ENCODE measurements at places on chromosomes 5 and 9.

GRCh38 chr9:8011974-8012373 is 212.4 kb upstream of the DMAC1 start:
- DNase-seq, result no peak

DNA sequence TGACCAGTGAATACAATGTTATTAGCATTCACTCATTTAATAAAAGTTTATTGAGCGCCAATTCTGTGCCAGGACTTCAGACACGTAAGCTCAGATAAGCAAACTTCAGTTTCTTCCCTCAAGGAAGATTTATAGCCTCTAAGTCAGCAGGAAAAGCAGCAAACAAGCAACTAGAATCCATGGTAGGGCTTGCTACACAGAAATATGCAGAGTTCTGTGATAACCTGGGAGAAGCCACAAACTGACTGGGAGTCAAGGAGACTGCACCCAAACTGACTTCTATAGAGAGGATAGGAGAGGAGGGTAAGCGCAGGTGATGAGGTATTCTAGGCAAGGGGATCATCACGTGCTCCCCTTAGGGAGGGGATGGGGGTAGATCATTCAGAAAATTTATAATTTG is 1.4 kb upstream of the OGN start:
- DNase-seq, result no peak

- DNase-seq, result no peak
These were observed 32.1 kb upstream of the PDCL start for GRCh38 chr9:122860319-122861142.

DNA sequence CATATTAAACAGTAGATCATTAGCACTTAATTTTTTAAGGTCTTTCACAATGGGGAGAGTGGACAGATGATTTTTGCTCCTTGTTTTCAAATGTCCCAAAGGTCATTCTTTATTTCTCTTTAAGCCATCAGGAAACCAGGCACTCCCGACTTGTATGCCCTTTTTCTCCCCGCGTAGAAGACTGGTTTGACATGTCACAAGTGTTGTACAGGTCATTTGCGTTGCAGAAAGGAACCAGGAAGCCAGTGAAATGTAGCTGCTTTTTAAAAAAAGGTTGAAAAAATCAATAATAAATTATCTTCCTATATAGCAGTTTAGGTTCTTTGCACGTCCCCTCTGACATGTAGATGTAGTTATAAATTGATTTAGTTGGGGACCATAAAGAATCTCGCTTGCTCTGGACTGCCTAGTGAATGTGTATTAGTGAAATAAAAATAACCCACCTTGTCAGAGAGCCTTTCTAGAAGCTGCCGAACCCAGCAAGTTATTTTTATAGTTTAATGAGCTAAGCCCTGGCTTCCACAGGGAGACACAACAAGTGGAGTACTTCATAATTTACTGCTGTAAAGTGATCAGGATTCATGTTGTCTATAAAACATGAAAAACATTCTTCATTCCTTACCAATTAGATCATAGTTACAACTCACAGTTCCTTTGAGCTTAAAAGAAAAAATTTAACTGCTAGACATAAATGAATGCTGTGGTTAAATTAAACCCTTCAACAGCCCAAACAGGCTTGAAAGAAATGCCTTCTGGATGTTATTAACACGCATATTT is 404.6 kb downstream of the CSNK1G3 start:
- no peak for DNase-seq

DNA sequence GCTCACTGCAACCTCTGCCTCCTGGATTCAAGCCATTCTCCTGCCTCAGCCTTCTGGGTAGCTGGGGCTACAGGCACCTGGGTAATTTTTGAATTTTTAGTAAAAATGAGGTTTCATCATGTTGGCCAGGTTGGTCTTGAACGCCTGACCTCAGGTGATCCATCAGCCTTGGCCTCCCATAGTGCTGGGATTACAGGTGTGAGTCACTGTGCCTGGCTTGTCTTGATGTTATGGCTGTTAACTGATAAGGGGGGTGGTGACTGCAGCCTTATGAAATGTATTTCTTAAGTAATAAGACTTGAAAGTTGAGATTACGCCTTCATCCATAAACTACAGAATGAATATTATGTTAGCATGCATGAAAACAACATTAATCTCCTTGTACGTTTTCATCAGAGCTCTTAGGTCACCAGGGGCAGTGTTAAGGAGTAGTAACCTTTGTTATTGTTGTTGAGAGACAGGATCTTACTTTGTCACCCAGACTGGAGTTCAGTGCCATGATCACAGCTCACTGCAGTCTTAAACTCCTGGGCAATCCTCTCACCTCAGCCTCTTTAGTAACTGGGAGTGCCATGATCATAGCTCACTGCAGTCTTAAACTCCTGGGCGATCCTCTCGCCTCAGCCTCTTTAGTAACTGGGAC is 148.3 kb downstream of the ATP10B start:
- DNase-seq, result no peak

DNA sequence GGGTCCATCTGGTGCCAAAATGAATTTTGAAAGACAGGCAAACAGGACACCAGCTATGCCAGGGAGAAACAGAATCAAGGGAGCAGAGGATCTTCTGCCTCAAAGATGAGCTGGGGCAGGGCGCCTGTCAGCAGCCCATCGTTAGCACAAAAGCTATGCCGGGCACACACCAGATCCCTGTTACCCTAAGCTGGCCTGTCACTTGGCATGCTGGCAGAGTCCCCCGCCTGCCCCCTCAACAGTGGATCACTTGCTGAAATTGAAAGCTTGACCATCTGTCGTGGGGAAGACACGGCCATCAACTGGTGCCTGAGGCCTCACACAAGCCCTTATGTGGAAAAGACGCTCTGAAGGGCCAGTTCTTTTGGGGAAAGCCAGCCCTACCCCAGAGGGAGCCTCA is 256.4 kb downstream of the EBF1 start:
- DNase-seq, result peak; percentile 28

DNA sequence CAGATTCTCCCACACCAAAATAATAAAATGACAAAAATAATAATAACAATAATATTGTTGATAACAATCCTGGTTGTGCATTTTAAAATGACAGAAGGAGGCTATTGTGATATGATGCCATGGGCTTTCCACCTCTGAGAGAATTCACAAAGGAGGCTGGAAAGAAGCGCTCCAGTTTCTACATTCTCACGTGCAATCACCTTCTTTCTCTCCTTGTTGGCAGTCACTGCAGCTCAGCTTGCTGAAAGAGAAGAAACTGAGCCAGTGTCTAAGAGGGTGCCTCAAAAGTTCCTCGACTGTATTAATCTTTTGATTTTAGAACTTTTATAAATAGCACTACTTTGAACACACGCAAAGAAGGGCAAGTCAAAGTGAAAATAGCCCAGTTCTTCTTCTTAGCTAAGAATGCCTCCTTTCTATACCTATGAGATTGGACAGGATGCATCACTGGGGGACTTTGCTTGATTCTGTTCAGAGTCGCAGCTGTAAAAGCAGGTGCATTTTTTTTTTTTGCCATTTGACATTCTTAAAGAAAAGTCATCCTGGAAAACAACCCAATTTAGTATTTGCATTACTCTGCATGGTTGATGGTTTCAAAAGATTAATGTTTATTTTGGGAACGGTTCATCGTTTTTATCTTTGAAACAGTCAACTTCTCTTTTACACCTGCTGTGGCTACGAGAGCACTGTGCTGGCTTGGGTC is 12.4 kb upstream of the SUB1 start:
- DNase-seq, result no peak

- no peak for DNase-seq
These were observed 200.4 kb downstream of the LRRC70 start for GRCh38 chr5:62779010-62779422.

DNA sequence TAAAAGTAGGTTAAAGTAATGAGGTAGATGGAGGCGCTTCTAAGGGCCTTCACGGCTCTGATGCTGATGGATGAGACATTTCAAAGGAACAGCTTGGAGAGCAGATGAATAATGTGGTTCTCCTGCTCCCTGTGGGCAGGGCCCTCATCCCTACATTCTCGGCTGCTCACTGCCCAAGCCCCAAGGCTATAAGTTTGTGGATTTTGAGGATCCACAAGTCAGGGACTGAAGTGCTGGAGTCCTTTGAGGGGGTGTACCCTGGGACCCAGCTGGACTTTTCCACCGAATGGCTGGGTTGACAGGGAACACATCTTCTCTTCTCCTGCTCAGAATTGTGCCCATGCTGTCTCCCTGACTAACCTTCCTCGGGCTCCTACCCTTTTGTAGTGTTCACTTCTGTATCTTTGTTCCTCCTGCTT is 21.4 kb upstream of the CXCL14 start:
- DNase-seq, result no peak

DNA sequence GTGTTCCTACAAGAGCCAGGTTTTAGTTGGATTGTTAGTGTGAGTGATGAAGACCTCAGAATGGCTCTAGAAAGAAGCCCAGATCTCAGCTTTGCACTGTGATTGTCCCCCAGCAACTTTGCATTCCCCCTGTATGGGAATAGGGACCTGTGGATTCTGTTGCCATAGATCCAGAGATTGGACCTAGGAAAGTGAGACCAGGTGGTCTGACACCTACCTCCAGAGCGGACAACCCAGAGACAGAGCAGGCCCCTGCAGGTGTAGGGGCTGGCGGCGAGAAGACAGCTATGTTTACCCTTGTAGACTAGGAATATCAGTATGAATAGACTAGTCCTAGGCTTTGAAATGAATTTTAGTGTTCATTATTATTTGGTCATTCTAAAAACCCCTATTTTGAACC is 53.6 kb downstream of the IRF1 start:
- DNase-seq, result no peak

DNA sequence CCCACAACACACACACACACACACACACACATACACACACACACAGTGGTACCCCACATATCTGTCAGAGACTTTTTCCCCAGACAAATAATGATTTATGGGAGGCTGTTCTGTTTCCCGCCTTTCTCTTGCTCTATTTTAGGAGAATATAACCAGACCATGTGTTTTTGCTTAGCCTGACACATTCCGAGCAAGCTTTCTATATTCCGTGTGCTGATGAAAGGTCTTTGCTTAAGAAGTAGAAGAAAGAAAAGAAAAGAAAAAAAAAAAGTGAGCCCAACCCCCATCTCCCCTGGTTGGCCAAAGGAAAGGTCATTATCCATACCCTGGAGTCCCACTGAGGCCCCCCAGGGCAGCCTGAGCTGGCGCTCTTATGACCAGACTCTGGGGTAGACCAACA is 338.6 kb downstream of the SLIT3 start:
- DNase-seq, result no peak

DNA sequence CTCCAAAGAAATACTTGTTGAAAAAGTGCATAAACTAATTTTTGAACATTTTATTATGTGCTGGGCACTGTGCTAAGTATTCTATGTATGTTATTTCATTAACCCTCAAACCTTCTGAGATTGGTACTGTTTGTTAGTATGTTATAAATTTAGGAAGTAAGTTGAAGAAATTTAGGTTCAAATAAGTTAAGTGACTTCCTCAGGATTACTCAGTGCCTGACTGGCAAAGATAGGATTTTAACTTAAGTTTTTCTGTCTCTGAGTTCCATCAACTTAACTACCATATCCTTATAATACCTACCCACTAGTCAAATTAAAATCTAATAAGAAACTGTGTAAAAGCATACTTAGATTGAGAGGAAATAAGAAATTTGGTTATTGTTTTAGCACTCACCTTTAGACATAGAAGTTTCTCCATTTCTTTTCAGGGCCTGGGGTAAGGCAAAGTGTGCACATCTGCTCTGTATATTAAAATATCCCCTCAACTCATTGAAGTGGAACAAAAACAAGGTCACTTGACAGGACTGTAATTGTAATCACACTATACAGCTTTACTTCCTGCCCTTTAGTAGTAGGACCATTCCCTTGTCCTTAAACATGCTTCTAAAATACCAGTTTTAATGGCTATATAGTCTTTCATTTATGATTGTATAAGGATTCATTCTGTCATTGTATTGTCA is 15.2 kb downstream of the TGFBR1 start:
- DNase-seq, result no peak

DNA sequence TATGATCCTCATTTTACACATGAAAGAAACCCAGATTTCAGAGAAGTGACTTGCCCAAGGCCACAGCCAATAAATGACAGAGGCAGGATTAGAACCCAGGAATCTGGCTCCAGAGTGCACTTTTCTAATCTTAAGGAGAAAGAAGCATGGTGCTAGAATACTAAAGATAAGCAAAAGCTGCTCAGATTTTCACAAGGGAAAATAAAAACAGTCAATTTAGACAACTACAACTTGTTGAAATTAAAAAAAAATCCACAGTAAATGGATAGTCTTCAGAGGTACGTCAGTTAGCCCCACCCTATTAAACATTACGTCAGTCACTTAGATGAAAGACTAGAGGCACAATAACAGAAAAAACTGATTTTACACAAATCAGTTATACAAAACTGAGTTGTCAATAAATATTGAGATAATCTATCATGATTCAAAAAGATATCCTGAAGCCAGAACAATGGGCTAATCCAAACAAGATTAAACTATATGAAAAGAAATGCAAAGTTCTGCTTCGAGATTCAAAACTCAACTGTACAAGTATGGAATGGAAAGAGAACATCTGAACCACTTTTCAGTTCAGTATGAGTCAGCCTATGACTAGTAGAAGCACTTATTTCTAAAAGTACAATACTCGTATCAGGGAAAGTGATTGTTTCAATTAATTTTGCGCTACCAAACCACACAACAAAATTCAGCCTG is 9.3 kb downstream of the TMEM245 start:
- no peak for DNase-seq

DNA sequence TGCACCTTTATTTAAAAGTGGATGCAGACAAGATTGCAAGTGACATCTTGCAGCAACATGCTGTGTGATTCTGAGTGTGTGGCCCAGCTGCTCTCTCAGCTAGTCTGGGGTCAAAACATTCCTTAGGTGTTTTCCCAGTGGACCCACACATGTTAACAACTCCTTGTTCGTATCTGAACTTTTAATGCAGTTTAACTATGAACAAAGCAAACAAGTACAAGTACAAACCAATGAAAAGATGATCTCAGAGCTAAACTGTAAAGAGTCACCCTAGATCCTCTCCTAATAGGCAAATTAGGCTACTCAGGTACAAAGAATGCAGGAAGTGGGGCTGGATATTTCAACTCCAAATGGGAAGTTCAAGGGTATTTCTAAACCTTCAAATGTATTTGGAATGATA is 108.4 kb downstream of the ENTREP1 start:
- DNase-seq, result no peak

DNA sequence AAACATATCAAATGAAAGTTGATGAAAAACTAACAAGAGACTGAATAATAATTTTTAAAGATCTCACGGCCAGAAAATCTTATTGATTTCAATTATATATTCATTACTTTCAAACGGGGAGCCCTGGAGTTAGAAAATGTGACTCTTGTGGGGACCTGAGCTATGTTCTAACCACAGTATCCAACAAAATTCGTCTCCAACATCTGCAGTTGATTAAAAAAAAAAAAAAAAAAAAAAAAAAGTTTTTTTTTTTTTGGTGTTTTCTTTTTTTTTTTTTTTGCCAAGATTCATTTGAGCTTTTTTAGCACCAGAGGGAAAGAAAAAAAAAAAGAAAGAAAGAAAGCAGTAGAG is 144.3 kb upstream of the PIK3R1 start:
- DNase-seq, result no peak

- DNase-seq, result no peak
These were observed 57.5 kb upstream of the IL7R start for GRCh38 chr5:35799181-35799580.

GRCh38 chr9:22170990-22171670 is 162.0 kb upstream of the CDKN2B start:
- no peak for DNase-seq
